Kidney glomerular epithelial cell (primary cell): ENCODE measurements at places on chromosomes 5 and 9.

- no peak for DNase-seq
These were observed 580 bp upstream of the DUSP1 start for GRCh38 chr5:172771439-172772111.

DNA sequence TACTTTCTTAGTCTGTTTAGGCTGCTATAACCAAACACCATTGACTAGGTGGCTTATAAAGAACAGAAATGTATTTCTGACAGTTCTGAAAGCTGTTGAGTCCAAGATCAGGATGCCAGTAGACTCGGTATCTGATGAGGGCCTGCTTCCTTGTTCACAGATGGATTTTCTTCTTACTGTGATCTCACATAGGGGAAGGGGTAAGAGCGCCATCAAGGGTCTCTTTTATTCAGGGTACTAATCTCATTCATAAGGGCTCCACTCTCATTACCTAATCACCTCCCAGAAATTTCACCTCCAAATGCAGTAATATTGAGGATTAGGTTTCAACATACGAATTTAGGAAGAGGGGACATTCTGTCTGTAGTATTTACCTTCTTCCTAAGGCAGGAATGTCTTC, 384.0 kb upstream of the DMAC1 start:
- no peak for DNase-seq

GRCh38 chr5:160793530-160793899, 58.5 kb downstream of the ATP10B start:
- DNase-seq: no peak

- peak; percentile 48 for DNase-seq
These were observed 8.7 kb downstream of the CCL21 start for GRCh38 chr9:34701023-34701768.

DNA sequence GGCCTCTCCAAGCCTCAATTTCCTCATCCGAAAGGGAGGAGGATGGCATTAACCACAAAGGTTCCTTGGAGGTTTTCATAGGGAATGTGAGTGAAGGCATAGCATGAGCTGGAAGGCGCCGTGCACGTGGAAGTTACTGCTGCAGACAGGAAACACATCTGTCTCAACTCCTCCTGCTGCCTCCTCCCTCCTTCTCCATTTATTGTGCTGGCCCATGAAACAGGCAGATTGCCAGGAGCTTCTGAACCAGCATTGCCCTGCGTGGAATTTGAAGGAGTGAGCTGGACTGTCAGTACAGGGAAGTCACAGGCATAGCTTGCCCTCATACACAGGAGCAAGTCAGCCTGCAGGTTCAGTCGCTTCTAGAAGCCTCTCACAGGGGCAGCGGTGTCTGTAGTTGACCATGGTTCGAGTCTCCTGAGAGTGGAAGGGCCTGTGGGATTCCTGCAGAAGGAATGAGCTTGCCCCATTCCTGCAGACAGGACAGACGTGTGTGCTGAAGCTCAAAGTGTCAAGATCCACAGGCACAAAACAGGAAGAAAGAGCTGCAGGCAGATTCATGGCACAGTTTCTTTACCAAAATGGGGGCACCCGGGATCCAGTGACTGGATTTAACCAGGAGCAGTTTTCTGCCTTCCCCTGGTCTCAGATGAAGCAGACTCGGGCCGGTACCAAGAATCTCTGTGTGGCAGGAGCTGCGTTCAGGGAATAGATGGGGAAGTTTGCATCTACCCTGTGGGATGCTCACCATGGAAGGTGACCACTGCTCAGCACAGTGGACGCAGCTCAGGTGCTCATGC, 48.7 kb upstream of the CTSL start:
- no peak for DNase-seq

DNA sequence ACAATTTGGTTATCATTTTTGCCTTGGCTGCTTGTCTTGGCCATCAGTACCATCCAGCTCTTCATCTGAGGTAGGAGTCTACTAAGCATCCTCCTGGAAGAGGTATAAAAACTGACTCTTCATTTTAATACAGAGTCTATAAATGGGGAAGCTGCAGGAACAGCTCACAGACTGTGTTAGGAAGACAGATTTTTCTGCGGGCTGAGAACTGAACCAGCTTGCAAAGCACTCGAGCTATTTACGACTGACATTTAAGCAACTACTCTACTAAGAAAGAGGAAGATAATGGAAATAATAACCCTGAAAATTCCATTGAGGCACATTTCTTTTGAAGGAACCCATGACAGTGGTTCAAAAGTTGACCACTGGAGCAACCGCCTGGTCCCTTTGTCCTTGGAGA, 314.5 kb upstream of the RFX3 start:
- DNase-seq: no peak

- no peak for DNase-seq
These were observed 1366.4 kb upstream of the NUDT12 start for GRCh38 chr5:104928906-104929520.

- DNase-seq: no peak
These were observed 121.5 kb downstream of the SV2C start for GRCh38 chr5:76204713-76205112.

GRCh38 chr9:131997779-131998178, 81.9 kb downstream of the MED27 start:
- DNase-seq: no peak

DNA sequence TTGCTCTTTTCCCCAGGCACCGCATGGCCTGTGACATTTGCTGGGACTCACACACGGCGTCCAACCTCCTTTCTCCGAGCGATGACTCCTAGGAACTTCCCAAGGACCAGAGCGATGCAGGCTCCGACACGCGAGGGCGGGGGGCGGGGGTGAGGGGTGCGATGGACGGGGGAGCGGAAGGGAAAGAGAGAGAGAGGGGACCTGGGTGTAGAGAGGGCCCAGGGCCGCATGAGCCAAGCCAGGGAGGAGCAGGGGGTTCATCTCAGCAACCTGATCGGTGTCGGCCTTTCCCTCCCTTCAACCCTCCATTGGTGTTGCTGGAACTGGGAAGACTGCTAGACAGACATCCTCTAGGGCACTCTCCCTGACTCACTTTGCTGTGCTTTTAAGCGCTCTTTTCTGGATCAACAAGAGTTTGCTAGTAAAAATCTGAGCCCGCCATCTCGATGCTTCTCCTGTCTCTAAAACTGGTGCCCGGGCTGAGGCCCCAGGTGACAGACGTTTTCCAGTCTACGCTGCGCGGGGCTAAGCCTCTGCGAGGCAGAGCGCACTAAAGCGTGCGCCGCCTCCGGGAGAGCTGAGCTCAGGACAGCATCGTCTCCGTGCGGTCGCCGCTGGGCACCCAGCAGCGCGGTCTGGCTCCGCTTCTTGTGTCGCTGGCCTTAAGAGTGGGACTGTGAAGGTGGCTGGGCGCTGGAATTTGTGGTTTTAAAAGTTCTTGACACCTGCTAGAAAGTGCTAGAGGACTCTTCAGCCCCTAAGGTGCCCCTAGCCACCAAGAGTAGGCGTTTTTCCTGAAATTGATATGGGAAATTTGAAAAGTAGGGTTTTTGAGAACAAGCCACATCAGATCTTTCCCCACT, 1.0 kb upstream of the TSLP start:
- DNase-seq: no peak

DNA sequence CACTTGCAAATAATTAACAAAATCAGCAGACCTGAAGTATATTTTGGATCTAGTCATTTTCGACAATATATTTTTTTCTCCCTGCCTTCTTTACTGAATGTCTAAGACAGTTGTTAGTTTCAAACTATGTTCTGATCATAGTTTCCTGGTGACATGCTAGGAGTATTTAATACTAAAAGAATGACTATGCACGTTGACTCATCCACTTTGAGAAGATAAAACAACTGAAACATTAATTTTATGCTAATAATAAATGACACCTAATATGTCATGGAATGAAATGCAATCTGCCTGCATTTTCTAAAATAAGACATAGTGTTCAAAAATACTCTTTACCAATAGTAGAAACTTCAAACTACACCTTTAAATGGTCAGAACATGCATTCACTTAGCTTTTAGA, 2123.7 kb upstream of the C9orf72 start:
- peak; percentile 65 for DNase-seq

DNA sequence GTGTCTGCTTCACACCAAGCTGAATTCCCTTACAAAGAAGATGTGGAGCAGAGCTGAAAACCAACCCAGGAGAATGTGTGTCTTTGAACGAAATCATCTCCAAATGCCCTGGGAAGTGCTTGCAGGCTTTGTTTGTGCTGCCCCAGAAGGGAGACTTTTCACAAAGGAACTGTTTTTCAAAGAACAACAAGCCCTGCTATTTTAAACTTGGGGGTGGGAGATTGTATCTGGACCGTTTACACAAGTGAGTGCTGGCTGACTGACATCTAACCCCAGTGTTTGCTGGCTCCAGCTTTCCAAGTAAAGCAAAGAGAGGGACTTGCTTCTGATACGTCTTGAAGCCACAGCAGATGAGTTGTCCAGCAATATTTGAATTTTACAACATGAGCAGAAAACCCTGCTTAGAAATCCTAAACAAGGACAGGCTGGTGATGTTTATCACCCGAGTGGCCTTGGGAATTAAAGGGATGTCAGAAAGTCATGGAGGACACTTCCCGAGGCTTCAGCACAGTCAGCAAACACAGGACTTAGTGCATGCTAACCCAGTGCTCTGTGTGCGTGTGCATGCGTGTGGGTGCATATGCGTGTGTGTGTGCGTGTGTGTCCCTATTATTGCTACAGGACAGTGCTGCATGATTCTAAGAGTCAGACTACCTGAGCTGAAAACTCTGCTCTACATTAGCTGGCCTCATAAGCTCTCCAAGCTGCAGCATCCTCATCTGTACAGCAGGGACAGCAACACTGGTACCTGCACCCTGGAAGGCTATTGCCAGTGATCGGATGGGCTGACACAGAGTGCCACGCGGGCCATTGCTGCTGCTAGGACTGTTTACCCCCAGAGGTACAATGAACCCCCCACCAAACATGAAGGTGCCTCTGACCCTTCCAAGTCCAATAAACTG, 1.4 kb downstream of the ADAMTS12 start:
- no peak for DNase-seq
